Right hindlimb (tissue), 1 donor: ENCODE measurements at places on chromosomes 12 and 14.

GRCh38 chr12:131900397-131900796 is 6.0 kb downstream of the ULK1 start:
- DNase-seq, result no peak

- no peak for DNase-seq
Measured at GRCh38 chr14:103697206-103697602, 18.0 kb downstream of the XRCC3 start.

DNA sequence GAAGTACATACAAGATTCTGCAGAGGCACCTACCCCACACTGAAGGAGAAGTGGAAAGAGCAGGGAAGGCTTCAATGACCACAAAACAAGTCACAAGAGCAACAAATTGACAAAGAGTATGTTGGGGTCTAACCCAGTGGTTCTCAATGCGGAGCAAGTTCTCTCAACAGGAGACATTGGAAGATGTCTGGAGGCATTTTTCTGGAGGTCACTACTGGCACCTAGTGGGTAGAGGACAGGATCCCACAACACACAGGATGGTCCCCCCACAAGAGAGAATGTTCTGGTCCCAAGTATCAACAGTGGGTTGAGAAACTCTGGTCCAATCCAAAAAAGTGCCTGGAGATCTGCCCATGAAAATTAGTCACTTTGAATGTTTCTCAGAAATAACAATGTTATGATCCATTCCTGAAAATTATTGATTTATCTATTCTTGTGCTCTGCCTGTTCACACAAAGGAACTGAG is 3.4 kb downstream of the SSH1 start:
- DNase-seq, result no peak

DNA sequence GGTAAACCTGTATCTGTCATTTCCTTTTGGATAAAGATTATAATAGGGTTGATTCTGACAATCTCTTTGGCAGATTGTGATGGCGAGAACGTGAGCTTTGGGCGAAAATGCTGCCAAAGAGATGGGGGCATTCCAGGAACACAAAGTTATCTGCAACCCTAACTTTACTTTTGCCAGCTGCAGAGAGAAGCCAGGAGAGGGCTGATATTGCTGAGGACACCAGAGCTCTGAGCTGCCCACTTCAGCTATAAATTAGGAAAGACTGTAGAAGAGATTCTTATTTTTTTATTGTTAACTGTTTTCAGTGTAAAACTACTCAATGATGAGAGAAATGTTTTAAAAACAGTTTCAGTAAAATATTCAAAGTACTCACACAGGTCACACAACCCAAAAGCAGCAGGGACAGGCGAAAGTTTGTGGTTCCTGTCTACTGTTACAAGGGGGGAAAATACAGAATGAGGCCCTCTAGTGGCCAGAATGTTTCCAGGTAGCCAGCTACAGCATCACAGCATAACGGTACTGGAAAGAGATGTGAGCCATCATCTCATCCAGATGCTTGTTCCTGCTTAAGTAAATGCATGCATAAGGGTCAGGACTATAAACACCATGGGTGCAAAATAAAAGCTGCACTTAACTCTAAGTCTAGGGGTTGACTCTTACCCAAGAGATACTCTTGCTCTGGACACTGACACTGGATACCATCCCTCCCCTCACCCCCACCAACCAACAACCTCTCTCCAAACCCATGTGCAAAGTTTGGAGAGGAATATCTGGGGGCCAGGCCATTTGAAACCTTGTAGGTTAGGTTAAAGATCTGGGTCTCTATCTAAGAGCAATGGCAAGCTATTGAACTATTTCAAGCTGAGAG is 498.4 kb downstream of the RMST start:
- no peak for DNase-seq

DNA sequence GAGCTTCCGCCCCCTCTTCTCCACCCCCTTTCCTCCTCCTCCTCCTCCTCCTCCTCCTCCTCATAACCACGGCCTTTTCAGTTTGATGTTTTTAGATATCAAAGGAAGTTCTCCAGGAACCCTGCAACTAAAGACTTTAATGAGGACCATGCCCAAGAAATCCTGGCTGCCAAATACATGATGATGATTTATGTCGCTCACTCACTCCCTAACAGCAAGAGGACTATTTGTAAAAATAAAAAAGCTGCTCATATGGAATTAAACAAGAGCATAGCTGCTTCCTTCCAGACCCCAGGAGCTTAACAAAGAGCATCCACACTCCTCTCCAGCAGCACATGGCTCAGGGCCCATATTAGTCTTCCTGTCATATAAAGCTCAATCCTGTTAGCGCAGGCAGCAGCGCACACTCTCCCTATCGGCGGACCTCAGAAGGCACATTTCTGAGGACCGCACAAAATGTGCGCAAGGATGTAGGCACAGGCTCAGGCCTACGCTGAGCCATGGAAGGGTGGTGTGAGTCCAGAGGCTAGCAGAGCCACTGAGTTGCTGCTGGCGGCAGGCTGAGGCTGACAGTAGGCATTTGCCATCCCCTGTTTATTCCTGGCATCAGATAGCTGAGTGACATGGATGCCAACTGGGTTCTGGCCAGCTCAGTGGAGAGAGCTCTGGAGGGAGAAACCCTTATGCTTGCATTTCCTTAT is 232.8 kb downstream of the MSRB3 start:
- peak; percentile 78 for DNase-seq

DNA sequence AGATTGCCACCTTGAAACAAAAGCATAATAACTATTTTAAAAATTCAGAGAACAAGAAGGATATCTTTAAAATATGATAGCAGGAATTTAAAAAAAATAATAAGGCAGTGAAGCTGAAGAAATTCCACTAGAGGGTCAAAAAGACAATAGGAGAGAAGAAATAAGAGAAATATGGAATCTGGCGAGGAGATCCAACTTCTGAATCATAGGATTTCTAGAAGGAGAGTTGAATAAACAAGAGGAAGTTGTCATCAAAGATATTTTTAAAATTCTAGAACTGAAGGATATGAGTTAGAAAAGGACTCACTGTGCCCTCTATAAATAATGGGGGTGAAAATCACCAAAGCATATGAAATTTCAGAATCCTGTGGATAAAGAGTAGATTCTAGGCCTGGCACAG is 26.8 kb upstream of the TOMM20L start:
- no peak for DNase-seq

DNA sequence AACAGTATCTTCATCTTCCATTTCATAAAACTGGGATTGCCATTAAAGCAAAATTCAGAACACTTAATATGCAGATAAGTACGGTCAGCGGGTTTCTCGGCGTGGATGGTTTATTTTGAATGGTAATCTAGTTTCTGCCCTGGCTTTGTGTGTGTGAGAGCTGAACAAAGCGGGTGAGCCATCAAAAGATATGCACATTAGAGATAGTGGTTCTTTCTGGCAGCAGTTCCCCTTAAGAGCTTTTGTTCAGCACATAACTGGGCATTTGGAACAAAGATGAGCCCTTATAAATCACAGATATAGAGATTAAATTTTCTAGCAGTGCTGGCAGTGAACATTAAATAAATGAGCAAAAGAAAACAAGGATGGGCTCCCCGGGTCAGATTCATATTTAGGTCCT is 207.5 kb downstream of the CALM1 start:
- peak; percentile 2 for DNase-seq

GRCh38 chr12:41970744-41971143 is 173.9 kb downstream of the GXYLT1 start:
- DNase-seq, result no peak

DNA sequence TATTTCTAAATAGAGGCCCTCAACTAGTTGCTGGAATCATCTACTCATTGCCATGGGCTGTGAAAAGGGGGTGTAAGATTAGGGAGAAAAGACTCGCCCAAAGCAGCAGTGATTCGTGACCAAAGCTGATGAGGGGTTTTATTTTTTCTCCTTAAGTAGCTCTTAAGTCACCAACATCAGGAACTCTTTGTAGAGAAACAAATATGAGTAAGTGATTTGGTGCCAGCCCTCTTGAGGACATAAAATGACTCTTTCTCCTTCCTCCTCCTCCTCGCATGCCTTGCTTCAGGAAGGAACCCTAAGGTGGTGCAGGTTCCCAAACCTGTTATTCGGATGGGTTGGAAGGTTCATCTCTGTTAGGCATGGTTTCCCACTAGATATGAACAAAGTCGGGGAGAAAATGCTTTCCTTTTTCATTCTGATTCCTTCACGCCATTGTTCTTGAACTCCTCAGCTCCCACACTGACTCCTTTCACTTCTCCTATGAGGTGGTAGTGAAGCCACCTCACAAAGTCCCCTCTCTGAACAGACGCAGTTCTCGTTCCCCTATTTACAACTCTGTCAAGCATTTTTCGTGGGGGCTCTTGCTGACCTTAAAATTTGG is 113.4 kb downstream of the ETV6 start:
- no peak for DNase-seq

DNA sequence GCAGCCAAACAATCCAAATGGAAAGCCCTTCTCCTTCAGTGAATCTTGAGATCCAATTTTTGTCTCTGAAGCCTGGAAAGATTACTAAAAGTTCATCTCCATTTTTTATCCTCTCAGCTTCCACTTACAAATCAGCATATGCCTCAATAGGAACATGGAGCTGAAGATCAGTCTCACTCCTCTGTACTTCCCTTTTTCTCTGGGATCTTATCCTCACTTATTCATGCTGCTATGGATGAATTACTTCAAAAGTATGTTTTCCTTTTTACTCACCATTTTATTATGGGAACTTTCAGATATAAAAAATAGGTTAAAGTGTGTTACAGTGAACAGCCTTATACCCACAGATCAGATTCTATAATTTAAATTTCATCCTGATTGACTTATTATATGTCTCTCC is 14.4 kb upstream of the NTF3 start:
- no peak for DNase-seq

GRCh38 chr12:27545665-27546064 is 21.7 kb downstream of the PPFIBP1 start:
- no peak for DNase-seq

- no peak for DNase-seq
Measured at GRCh38 chr12:10341892-10342509, 34.3 kb downstream of the KLRD1 start.

DNA sequence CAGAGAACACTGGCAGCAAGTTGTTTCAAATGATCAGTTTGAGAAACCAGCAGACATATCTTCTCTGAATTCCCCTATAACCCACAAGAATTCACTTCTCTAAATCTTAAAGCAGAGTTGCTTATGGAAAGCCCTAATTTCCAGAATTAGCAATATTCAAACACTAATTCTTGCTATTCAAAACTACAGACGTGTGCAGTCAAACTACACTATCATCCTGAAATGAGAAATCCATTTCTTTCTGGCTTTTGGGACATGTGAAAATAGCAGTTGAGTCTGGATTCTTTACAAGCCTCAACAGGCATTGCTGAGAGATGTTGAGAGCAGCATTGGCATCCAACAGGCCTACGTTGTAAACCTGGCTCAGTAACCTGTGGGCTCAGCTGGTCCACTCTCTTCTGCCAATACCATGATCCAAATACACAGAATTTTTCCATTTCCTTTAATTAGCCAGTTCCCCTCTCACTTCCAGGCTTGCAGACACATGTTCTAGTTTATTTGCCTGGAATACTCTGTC is 74.6 kb upstream of the TMTC1 start:
- peak; percentile 64 for DNase-seq

GRCh38 chr14:55077170-55078151 is 26.0 kb downstream of the MAPK1IP1L start:
- DNase-seq, result peak; percentile 59

DNA sequence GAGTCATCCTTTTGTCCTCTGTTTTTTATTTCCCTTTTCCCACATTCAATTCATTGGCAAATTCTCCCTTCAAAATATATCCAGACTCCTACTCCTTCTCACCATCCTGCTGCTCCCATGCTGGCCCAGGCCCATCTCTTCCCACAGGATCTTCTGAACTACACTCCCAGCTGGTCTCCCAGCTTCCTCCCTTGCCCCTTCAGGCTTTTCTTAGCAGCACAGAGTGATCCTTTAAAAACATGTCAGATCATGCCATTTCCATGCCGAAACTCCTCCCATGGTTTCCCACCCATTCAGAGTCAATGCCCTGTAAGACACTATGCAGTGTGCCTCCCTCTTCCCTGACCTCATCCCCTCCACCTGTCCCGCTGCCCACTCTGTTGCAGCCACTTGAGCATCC is 2.4 kb upstream of the KRT84 start:
- DNase-seq, result no peak

- no peak for DNase-seq
Measured at GRCh38 chr12:16036073-16036472, 124.9 kb downstream of the DERA start.

DNA sequence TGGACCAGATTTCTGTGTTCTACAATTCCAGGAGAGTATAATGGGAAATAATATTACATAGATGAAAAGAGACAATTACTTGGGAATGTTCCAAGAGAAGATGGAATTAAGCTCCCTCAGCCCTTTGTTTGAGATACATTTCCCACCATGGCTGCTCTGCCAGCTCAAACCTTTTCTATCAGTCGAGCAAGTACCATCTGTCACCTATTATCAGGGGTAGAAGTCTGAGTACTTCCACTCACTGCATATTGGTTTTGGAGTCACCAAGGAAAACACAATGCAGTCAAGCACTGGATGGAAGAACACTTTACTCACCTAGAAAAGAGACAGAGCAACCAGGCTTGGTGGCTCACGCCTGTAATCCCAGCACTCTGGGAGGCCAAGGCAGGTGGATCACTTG is 270.4 kb upstream of the FAR2 start:
- no peak for DNase-seq

DNA sequence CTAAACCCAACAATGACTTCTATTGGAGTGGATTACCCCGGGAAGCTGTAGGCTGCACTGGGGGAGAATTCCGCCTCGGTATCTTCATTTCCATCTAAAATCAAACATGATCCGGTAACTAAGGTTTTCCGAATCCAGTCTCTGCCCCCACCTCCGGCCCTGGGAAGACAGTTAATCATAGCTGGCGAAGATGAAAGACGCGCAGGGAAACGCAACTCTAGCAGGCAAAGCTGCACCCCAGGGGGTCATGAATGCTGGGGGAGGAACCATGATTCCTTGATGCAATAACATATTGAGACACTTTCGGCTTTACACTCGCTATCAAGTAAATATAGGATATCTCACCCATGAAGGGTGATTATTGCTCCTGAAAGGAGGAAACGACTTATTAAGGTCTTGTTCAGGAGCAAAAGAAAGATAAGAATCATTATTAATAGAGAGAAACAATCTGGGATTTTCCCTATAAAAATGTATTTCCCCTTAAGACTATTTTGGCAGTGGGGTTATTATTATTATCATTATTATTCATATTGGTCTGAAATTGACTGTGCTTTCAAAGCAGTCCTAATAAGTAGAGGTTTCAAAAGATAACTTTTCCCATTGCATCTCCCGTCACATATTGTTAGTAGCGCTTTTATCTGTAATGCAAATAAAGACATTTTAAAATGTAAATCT is 614.9 kb downstream of the VRK1 start:
- no peak for DNase-seq

- peak; percentile 87 for DNase-seq
Measured at GRCh38 chr14:81436296-81437138, 36.4 kb upstream of the STON2 start.

- peak; percentile 18 for DNase-seq
Measured at GRCh38 chr14:104878582-104878981, 13.5 kb downstream of the CEP170B start.

DNA sequence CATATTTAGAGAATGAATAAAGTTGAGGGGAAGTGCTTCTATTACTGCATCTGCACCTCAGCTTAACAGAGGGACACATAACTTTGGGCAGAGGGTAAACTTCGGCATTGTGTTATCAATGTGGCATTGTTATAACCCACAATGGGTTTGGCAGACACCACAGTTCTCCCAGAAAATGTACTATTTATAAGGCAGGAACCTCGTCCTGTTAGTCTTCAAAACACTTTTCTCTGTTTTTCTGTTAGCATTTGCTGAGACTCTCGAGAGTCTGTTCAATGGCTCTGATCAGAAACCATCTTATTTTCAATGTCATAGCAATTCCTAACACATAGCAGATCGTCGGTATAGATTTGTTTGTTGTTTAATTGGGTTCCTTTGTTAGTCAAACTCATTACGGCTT is 13.9 kb downstream of the PPP1R36 start:
- no peak for DNase-seq
